ENCODE measurements at places on chromosomes 3 and 15.
A peak's percentile ranks its signal among the peaks of the same experiment; 100 is the strongest.

GRCh38 chr15:39857132-39857531 lies 62.9 kb downstream of the GPR176 start:
- DNase-seq: no peak

GRCh38 chr15:47182818-47183217 lies 534.5 kb upstream of the SEMA6D start:
- no peak for DNase-seq

GRCh38 chr3:4818986-4819693 lies 160.1 kb upstream of the BHLHE40 start:
- DNase-seq: no peak

- peak; percentile 52 for DNase-seq
These were observed at the start of gene SEMA4B for GRCh38 chr15:90201130-90201943. Gene SEMA4B, plus strand, starts transcription at chr15:90201330. Its CDS starts 249 bp downstream, at chr15:90201579.

DNA sequence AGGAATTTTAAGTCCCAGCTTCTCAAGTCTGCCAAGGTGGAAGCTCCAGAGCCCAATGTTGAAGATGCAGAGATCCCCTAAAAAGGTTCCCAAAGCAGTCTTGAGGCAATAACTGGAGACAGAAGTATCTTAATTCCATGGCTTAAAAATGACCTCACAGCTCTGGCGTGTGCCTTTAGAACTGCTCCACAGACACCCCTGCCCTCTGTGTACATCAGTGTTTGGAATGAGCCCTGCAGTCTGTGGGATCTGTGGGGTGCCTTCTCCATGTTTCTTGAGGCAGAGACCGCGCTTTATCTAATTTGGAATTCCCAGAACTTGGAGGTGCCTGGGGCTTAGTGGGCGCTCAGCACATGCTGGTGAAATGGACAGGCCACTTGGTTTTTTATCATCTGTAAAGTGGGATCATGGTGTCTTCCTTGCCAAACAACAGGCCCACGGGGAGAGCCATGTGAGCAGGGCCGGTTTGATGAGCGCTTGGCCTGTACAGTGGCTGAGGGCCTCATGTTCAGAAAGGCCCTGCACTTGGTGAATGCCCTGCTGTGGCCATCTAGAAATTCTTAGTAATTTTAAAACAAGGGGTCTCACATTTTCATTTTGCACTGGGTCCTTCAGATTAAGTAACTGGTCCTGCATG lies 7.1 kb downstream of the ITGA11 start:
- DNase-seq: no peak

- no peak for DNase-seq
These were observed 5.5 kb downstream of the RNU5B-1 start for GRCh38 chr15:65309882-65310418.

- no peak for DNase-seq
These were observed 60.3 kb downstream of the PCSK6 start for GRCh38 chr15:101429191-101429590.

GRCh38 chr3:189849262-189849661 lies 218.1 kb downstream of the TP63 start:
- DNase-seq: no peak
